ENCODE measurements at places on chromosomes 5 and 9. TPM values are rescaled to one million over a fixed set of nuclear protein-coding genes. Genes with fewer than 3 reads are reported as not detected.

SLC36A2 gene
- not detected for total RNA-seq

MAST4 gene
- 23.0 TPM for total RNA-seq

ST8SIA4 gene
- total RNA-seq: 18.0 TPM

TNC gene
- total RNA-seq: 16.1 TPM

GRCh38 chr9:85859765-85860164 is 81.2 kb upstream of the NAA35 start:
- peaks cover 10% of the 10 kb centered on the region for H3K4me1 ChIP-seq
- DNase-seq: no peak
- H3K4me3 ChIP-seq: no peak overlapping the region

DNA sequence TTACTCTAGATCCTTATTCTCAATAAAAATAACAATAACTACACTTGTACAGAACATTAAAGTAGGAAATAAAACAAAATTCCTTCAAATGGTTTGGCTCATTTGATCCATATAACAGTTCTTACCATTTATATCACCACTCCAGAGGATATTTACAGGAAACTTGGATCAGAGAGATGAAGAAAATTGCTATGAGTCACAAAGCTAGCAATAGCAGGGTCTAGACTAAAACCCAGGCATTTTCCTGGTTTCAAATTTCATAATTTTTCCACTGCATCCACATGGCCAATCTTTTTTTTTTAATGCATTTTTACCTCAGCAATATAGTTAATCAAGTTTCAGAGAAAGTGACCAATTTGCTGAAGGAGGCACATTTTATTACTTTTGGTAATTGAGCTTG is 299.2 kb downstream of the ELAVL2 start:
- no peaks in the 10 kb centered on the region for H3K4me1 ChIP-seq
- no peak overlapping the region for H3K4me3 ChIP-seq

- peak overlapping the region; percentile 14 for H3K27ac ChIP-seq
- no peaks in the 10 kb centered on the region for H3K27me3 ChIP-seq
- peak; percentile 55 for DNase-seq
- H3K36me3 ChIP-seq: peaks cover 33% of the 10 kb centered on the region
- peaks cover 21% of the 10 kb centered on the region for H3K4me1 ChIP-seq
These were observed 32.3 kb upstream of the ORM1 start for GRCh38 chr9:114290561-114290986.

DNA sequence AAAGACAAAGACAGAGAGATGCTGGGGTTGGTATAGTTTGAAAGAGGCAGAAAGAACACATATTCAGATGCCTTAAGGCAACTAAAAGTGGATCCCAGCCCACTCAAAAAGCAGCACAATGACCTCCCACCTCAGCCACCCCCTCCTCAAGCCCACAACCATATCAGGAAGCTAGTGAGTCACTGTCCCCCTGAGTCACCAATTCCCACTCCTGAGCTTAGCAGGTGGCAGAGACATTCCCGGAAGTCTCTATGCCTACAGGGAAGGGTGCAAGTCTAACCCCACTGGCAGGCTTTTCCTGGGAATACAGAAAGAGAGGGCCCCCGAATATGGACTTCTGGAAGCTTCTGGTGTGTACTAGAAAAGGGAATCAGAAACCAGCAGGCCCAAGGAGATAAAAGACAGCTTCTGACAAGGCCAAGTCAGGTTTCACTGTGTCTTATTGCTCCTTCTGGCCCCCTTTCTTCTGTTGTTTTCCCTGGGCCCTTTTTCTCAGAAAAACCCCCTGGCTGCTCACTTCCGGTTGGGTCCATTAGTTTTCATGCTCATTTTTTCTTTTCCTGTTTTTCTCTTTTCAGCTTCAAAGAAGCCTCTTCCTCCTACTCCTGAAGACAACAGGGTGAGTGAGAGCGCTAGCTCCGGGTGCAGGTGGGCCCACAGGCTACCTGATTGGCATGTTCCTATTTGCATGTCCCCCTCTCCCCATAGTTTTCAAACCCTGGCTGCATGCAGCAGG is 36.8 kb downstream of the ITK start:
- no peak overlapping the region for H3K4me3 ChIP-seq
- no peaks in the 10 kb centered on the region for H3K36me3 ChIP-seq
- H3K27me3 ChIP-seq: no peaks in the 10 kb centered on the region
- H3K4me1 ChIP-seq: no peaks in the 10 kb centered on the region
- DNase-seq: no peak

DNA sequence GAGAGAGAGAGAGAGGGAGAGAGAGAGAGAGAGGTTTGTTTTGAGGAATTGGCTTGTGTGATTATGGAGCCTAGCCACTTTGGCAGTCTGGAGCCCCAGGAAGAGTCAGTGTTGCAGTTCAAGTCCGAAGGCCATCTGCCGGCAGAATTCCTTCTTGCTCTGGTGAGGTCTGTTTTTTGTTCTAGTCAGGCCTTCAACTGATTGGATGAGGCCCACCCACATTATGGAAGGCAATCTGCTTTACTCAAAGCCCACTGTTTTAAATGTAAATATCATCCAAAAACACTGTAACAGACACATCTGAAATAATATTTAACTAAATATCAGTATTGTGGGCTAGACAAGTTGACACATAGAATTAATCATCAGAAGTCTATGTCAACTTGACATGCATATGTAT is 11.4 kb upstream of the GRM6 start:
- no peak for DNase-seq
- H3K27me3 ChIP-seq: peaks cover 6% of the 10 kb centered on the region
- no peaks in the 10 kb centered on the region for H3K36me3 ChIP-seq
- no peaks in the 10 kb centered on the region for H3K4me1 ChIP-seq

- DNase-seq: no peak
- H3K27ac ChIP-seq: no peak overlapping the region
- H3K4me3 ChIP-seq: no peak overlapping the region
- no peaks in the 10 kb centered on the region for H3K36me3 ChIP-seq
These were observed 526.2 kb upstream of the ST8SIA4 start for GRCh38 chr5:101429241-101429640.

DNA sequence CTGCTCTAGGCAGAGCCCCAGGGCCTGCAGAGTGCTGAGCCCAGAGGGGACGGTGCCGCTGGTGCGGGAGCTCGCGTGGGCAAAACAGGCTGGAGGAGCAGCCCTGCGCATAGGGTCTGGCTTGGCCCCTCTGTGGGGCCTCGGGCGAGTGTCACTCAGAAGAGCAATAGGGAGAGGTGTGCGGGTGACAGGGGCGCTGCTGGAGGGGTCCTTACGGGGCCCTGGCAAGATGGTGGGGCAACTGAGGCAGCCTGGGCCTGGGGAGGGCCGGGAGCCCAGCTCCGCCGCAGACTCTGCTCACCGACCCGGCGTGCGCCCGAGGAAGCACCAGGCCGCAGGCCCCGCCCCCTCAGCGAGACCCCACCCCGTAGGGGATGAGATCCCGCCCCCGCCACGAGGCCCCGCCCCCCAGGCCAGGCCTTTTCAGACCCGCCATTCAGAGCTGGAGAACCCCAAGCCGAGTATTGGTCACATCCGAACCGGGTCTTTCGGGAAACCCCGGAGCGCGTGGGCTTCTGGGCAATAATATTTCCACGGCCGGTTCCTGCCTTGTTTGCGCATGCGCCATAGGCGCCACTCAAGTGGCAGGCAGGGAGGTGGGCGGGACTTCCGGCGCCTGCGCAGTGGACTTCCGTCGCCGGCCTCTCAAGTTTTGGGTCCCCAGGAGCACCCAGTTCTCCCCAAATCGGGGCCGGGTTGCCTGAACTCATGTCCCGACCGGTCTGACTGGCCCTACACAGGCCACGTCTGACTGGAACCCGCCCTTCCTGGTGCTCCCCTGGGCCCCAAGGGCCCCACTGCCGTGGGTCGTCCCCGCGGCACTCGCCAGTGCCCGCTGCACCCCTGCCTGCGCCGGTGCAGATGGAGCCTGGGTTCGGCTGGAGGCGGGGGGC is 1.3 kb upstream of the RNF208 start:
- peak overlapping the region; percentile 86 for H3K4me3 ChIP-seq
- H3K27me3 ChIP-seq: peaks cover 3% of the 10 kb centered on the region
- peak; percentile 97 for DNase-seq

DNA sequence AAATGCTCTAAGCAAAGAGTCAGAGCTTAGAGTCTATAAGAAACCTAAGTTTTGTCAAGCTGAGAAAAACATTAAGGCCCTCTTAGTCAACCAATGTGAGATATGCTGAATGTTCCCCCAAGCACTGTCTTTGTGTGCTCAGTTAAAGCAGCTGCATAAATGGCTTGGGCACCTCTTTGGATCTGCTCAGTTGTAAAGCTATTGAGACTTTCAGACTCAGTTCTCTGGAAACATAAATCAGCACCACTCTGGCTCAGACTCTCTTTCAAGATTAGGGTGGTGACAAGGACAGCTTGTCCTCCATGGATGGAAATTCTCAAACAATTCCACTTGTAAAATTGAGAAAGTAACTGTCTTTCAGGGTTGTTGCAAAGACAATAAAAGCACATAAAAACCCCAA is 807.9 kb downstream of the PRELID2 start:
- H3K27ac ChIP-seq: no peak overlapping the region
- no peak overlapping the region for H3K4me3 ChIP-seq
- no peaks in the 10 kb centered on the region for H3K27me3 ChIP-seq
- no peaks in the 10 kb centered on the region for H3K36me3 ChIP-seq
- DNase-seq: no peak
